ENCODE measurements at places on chromosomes 11 and 22.
A peak's percentile ranks its signal among the peaks of the same experiment; 100 is the strongest.

DNA sequence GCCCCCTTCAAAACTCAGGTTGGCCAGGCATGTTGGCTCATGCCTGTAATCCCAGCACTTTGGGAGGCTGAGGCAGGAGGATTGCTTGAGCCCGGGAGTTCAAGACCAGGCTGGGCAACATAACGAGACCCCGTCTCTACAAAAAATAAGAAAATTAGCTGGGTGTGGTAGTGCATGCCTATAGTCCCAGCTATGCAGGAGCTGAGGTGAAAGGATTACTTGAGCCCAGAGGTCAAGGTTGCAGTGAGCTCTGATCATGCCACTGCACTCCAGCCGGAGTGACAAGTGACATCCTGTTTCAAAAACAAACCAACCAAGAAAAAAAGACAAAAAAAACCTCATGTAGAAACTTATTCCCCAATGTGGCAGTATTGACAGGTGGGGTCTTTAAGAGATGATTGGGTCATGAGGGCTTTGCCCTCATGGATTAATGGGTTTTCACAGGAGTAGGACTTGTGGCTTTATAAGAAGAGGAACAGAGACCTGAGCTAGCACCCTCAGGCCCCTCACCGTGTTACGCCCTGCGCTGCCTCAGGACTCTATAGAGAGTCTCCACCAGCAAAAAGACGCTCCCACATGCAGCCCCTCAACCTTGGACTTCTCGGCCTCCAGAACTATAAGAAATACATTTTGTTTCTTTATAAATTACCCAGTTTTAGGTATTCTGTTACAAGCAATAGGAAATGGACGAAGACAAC is 22.3 kb downstream of the LAYN start:
- DNase-seq, result no peak

DNA sequence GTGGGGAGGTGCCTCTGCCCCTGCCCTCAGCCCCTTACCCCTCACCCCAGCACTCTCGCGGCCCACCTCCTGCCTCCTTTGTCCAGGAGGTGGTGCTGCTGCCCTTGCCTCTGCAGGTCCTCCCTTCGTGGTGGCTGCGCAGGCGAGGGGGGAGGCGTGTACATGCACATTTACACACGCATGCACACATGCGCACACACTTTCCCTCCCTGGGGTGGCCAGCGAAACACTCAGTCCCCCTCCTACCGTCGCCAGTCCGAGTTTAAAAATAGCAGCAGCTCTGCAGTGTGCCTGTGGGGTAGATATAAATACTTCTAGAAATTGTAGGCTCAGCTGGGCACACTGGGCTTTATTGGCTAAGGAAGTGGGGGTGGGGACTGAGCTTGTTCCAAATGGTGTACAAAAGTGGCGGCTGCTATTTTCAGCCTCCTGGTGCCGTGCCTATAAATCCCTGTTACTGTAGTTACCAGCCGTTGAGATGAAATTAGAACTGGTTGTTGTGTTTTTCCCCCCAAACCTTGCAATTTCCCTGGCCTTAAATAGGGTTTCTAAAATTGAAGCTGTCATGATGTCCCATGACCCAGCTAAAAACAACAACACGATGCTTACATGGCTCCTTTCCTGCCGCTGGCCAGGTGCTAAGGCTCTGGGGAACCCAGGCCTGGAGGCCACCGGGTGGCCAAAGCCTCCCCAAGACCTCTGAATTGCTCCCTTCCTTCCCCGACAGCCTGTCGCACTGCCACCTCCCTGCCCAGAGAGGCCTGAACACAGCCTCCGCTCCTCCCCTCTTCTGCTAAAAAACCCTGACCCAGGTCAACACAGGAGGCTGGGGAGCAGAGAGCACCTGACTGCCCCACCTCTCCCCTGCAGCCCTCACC is 12.4 kb downstream of the PICK1 start:
- peak; percentile 97 for DNase-seq

- DNase-seq, result no peak
Observed at GRCh38 chr22:30998329-30998728, 29.3 kb downstream of the TUG1 start.

GRCh38 chr22:20022978-20023613 is 2.2 kb downstream of the TANGO2 start:
- DNase-seq, result no peak

- DNase-seq, result no peak
Observed at GRCh38 chr11:77771135-77771534, 49.4 kb downstream of the RSF1 start.

DNA sequence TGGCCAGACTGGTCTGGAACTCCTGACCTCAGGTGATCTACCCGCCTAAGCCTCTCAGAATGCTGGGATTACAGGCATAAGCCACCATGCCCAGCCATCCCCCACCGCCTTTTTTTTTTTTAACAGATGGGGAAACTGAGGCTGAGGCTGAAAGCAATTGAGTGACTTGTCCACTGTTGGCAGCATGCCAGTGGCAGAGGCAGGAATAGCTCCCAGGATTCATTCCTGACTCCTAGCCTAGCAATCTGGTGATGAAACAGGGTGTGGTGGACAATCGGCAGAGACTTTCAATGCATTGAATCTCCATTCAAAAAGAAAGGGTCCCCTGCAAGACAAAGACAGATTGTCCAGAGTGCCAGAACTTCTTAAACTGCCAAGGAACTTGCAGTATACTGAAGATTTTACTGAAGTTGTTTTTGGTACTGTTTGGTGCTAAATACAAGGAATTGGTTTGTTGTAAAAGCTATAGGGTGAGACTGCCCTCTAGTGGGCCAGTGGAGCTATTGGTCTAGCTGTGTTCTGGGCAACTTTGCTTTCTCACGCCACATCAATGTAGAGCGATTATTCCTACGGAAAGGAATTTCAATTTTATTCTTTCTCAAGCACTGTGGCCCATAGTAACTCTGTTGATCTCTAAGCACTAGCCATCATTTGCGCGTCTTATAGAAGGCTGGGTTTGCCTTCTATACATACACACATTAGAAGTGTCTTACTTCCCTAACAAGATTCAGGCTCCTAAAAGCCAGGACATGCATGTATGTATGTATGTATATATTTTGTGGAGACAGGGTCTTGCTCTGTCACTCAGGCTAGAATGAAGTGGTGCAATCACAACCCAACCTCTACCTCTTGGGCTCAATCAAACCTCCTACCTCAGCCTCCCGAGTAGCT is 21.0 kb downstream of the C22orf31 start:
- DNase-seq, result peak; percentile 69

DNA sequence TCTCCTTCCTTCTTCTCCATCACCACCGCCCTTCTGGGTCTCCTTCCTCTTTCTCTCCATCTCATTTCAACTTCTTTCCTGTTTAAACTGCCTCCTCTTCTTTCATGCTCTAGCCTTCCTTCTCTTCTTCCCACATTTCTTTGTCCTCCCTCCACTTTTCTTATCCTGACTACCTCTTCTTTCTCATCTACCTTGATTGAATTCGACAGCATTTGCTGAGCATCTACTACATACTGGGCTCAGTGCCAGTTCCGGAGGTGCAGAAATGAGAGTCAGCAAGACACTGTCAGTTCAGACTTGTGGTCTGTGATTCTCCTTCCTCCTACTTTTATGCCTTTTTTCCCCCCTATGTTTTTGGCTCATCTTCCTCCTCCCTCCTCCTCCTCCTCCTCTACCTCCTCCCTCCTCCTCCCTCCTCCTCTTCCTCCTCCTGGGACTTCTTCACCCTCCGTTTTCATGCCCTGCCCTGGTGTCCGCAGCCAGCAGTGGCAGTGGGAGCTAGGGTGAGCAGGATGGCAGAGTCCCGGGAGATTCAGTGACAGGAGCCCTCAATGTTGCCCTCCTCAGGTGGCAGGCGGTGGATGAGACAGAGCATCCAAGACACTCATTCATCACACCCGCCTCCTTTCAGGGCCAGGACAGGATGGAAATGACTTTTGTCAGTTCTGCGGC is 146.0 kb upstream of the SEZ6L start:
- no peak for DNase-seq

GRCh38 chr11:103525069-103525468 is 415.8 kb downstream of the DYNC2H1 start:
- DNase-seq, result no peak
